ENCODE measurements at places on chromosomes 11 and 22.

GRCh38 chr11:83571302-83571701 lies 285.1 kb upstream of the CCDC90B start:
- no peak for DNase-seq

- DNase-seq, result no peak
Observed at GRCh38 chr22:44443641-44444235, 54.3 kb downstream of the RTL6 start.

DNA sequence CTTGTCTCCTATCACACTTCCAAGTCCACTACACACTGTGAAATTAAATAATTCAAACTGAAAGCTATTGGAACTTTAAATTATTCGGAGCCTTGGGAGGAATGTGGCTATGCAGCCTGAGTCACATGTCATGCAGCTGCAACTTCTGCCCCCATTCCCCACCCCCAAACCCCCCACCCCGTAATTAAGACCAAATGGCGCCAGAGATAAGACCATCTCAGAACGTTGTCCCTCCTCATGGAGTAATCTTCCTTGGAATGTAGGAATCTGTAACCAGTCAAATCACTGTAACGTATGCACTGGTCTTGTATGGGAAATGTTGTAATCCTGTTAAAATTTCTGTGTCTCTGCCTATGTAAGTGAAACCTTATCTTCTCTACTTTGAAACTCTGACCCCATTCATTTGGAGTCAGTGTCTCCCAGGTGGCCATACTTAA lies 37.0 kb downstream of the GAB2 start:
- no peak for DNase-seq

DNA sequence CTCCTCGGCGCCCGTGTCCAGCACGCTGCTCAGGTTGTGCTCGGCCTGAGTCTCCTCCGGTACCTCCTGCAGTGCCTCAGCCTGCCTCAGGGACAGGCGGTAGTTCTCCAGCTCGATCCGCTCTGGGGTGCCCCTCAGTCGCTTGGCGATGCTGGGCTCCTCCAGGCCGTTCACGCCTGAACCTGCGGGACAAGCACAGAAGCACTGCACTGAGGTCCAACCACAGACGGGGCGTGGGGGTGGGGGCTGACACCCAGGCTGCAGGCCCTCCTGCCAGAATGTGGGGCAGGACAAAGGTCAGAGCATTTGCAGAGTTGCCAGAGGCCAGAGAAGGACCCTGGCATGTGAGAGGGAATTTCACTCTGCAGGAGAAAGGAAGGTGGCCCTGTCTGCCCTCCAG lies 67.6 kb upstream of the BID start:
- DNase-seq, result no peak

DNA sequence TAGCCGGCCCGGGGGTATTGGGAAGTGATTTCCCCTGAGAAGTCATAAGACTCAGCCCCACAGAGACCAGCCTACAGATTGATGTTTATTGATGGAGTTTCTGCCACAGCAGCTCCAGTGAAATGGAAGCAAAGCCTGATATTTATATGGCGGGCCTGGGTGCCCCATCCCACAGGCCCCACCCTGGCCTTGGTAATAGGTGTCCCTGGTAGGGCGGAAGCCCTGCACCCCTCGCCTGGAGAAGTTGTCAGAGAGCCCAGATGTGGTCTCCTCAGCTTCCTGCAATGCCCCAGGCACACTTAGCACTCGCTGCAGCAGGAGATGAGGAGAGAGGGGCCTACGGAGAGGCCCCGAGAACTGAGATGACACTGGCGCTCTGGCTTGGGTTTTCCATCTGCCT lies 107.4 kb downstream of the MORC2 start:
- DNase-seq, result no peak

- no peak for DNase-seq
Observed at GRCh38 chr22:35311551-35311999, 11.9 kb downstream of the TOM1 start.

- no peak for DNase-seq
Observed at GRCh38 chr22:36465232-36466021, 16.0 kb downstream of the TXN2 start.

Measured in activated CD4-positive, CD25-positive, alpha-beta regulatory T cell treated with anti-CD3 and anti-CD28 coated beads, Interleukin-2, amount 50 U/mL, for 16 hours (primary cell).